ENCODE measurements at places on chromosomes 7 and 10. TPM values are rescaled to one million over a fixed set of nuclear protein-coding genes. Genes with fewer than 3 reads are reported as not detected.

HOXA7 gene
- total RNA-seq: 2.2 TPM

HOGA1 gene
- total RNA-seq: not detected

GRCh38 chr7:155834486-155835048 lies 22.3 kb upstream of the SHH start:
- no peak overlapping the region for H3K4me3 ChIP-seq
- H3K4me1 ChIP-seq: no peaks in the 10 kb centered on the region
- H3K27ac ChIP-seq: no peak overlapping the region
- peaks cover 40% of the 10 kb centered on the region for H3K27me3 ChIP-seq

- H3K4me3 ChIP-seq: no peak overlapping the region
- no peak for DNase-seq
- peaks cover 4% of the 10 kb centered on the region for H3K27me3 ChIP-seq
- H3K27ac ChIP-seq: no peak overlapping the region
- H3K4me1 ChIP-seq: no peaks in the 10 kb centered on the region
- H3K36me3 ChIP-seq: no peaks in the 10 kb centered on the region
These were observed 224.2 kb downstream of the XPNPEP1 start for GRCh38 chr10:109698882-109699664.

MYL10 gene
- not detected for total RNA-seq

DNA sequence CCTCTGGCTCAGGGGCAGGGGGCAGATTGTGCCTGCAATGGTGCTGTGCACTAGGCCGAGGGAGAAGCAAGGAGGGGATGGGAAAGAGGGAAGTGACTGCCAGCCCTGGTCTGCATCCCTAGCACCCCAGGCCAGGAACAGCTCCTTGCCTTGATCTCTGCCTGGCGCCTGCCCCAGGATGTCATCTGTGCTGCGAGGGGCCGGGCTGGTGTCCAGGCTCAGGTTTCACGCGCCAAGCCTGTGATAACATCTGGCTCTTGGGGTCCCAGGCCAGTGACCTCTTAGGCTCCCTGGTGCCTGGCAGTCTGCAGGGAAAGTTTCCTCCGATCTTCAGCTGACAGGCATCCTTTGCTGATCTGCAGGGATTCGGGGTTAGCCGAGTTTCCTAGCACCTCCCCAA lies 193.5 kb upstream of the GPR26 start:
- no peak overlapping the region for H3K4me3 ChIP-seq
- no peak overlapping the region for H3K27ac ChIP-seq
- H3K4me1 ChIP-seq: no peaks in the 10 kb centered on the region
- no peaks in the 10 kb centered on the region for H3K36me3 ChIP-seq
- H3K27me3 ChIP-seq: no peaks in the 10 kb centered on the region

- H3K27ac ChIP-seq: no peak overlapping the region
- no peaks in the 10 kb centered on the region for H3K4me1 ChIP-seq
- H3K36me3 ChIP-seq: no peaks in the 10 kb centered on the region
- H3K27me3 ChIP-seq: no peaks in the 10 kb centered on the region
These were observed 56.5 kb downstream of the COL1A2 start for GRCh38 chr7:94451187-94451586.

GJD4 gene
- total RNA-seq: not detected

- H3K4me1 ChIP-seq: no peaks in the 10 kb centered on the region
- no peak overlapping the region for H3K4me3 ChIP-seq
- no peak overlapping the region for H3K27ac ChIP-seq
- H3K27me3 ChIP-seq: no peaks in the 10 kb centered on the region
These were observed 15.5 kb upstream of the TRIL start for GRCh38 chr7:28973591-28973990.

DRGX gene
- not detected for total RNA-seq

PLPP4 gene
- total RNA-seq: not detected

FKBP6 gene
- total RNA-seq: not detected

FOXK1 gene
- total RNA-seq: 26.3 TPM

Measured in spleen (tissue), 13 donors.